Activated naive CD4-positive, alpha-beta T cell treated with anti-CD3 and anti-CD28 coated beads, Interleukin-2, amount 50 U/mL, for 72 hours (primary cell): ENCODE measurements at places on chromosomes 5 and 9.

DNA sequence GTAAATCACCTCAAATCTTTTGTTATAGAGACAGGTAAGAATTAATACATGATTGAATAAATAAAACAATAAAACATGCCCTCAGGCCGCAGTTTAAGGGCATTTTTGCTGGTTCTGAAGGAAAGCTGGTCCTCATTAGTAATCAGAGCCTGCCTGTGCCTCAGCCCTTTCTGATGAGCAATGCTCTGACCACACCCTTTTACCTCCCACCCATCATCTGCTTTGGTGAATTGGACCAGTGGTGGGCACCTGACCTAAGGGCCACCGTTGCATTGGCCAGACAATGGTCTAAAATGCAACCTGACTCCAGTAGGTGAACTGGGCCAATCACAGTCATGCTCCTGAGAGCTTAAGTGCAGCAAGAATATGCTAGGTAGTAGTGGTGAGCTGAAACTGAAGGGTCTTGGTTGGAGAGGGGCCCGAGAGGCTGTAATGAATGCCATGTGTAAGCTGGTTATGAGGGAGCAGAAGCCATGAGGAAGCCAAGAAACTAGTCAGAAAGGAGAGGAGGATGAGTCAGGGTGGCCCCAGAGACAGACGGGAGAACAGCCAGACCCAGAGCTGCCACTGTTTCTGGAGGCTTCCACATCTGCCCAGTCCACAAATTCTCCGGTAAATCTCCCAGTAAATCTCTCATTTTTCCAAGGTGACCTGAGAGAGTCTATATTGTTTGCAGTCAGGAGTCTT, 45.5 kb upstream of the ZSWIM6 start:
- no peak for DNase-seq

GRCh38 chr9:106868565-106868964, 5.6 kb downstream of the ZNF462 start:
- no peak for DNase-seq

- no peak for DNase-seq
Observed at GRCh38 chr5:171029401-171029800, 167.6 kb downstream of the RANBP17 start.

DNA sequence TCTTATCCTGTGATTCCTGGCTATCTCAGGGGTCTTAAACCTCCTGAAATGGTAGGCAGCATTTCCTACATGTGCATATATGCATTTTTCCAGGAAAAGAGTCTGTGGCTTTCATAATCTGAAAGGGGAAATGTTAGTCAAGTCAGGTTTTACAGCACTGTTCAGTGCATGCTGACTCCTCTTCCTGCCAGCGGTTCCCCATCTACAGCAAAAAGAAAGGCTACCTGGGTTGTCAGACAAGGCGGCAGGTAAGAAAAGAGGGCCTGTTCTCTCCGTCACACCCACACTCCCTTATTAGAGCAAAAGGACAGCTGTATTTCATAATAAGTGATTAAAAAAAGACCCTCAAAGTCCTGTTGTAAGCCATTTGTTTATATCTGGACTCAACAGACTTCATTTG, 4.3 kb upstream of the SPATA6L start:
- DNase-seq = no peak

GRCh38 chr9:136847088-136847825, 2.0 kb upstream of the PHPT1 start:
- no peak for DNase-seq

DNA sequence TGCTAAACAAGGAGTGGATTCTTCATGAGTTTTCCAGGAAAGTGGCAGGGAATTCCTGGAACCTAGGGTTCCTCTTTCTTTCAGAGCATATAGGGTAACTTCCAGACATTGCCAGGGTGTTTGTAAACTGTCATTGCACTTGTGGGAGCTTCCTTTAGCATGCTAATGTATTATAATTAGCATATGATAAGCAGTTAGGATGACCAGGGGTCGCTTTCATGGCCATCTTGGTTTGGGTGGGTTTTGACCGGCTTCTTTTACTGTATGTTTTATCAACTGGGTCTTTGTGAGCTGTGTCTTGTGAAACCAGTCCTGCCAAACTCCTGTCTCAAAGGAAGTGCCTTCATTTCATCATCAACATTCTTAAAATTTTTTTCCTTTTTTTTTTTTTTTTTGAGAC, 11.9 kb upstream of the MELK start:
- no peak for DNase-seq

DNA sequence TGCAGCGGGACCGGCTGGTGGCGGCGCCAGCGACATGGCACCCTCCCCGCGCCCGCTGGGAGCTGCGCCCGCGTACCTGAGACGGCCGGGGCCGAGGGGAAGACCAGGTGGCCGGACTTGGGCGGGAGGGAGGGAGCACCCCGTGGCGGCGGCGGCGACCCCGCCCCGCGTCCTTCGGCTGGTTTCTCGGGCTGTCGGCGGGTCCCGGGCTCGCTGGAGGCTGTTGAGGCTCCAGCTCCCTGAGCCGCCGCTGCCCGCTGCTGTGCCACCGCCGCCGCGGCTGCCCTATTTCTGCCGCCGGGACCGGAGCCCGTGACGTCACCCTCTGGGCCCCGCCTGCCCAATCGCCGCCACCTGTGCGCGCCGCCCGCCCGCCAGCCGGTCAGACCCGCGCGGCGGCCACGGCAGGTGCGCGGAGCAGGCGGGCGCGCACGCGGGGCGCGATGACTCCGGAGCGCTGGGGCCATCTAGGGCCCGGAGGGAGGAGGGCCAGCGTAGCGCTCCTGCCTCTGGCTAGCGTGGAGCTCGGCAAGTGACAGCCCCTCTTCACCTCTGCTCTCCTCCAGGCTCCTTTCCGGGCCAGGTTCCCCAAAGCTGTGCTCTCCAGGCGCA, at the start of gene FSTL4:
TSS of gene FSTL4 (minus strand) at position 293 of the 612 bp plus-strand sequence.
- DNase-seq = peak; percentile 23

GRCh38 chr5:35880156-35880555, 23.5 kb downstream of the IL7R start:
- no peak for DNase-seq

DNA sequence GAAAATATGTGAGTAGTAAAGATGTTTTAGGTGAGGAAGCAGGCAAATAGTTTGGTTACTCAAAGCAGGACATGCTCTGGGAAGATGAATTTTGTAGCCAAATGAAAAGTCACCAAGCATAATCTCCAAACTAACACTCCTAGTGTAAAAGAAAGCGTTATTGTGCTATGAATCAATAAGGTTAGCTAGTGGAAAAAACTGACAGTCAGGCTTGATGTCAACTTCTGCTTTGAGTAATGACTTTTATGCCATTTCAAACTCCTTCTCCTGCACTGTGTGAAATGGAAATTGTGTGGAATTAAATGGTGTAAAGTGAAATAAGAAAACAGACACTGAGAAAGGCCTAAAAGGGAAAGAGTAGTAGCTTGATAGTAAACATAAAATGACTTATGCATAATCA, 637.2 kb upstream of the DMAC1 start:
- no peak for DNase-seq

- no peak for DNase-seq
Observed at GRCh38 chr5:32542216-32543059, 42.9 kb upstream of the SUB1 start.

- DNase-seq = peak; percentile 31
Observed at GRCh38 chr5:53479590-53480415, 626 bp upstream of the FST start.

- no peak for DNase-seq
Observed at GRCh38 chr5:5492087-5492933, 69.8 kb downstream of the ICE1 start.

- DNase-seq = no peak
Observed at GRCh38 chr9:656926-657568, 184.4 kb upstream of the DMRT1 start.

- no peak for DNase-seq
Observed at GRCh38 chr5:153594785-153595184, 104.3 kb downstream of the GRIA1 start.

DNA sequence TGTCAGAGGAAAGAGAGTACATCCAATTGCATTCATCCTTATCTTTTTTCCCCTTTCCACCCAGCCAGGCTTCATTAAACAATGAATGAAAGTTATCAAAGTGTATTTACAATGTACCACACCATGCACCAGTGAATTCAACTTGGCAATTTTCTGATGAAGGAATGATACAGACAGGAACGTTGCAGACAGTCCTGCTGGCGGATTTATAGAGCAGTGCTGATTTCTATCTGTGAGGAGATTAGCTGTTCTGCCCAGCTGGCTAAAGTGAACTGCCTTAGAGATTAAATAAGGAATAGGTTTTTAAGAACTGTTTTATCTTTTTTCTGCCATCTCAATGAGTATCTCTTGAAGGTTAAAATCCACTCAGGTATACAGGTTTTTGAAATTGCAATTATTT, 403.9 kb downstream of the CDH18 start:
- DNase-seq = no peak

- no peak for DNase-seq
Observed at GRCh38 chr5:150085191-150085912, 1.0 kb downstream of the CSF1R start.

- DNase-seq = peak; percentile 30
Observed at GRCh38 chr5:59174248-59174844, 591.5 kb downstream of the RAB3C start.

DNA sequence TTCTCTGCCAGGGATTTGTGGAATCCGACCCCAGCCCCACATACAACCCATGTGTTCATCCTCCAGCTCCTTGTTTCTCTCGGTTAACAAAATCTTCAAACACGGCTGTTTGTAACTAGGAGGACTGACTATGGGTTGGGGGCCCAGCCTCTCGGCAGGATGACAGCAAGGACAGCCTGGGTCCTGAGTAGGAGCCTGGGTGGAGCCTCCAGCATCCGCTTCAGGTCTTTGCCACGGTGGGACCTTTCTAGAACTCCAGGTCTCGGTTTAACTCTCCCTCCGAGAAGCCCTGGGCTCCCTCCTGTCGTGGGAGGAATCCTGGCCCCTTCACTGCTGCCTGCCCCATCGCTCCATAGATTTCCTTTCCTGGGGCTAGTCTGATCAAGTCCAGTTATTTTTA, 248.5 kb downstream of the PBX3 start:
- DNase-seq = no peak

DNA sequence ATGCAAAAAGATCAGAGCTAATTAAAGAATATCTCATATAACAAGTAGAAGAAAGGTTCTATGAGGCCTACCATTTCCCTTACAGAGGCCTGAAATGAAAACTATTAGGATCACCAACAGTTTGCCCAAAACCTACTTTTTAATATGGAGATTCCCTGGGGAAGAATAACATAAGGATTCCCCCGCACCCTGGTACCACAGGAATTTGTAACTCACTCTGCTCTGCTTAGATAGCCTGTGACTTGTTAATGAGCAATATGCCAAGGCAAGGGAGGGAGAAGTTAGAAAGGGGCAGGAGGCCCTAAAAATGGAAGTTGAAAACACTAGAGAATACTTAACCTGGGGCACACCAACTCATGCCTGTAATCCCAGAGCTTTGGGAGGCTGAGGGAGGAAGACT, 107.0 kb downstream of the CDH6 start:
- no peak for DNase-seq

DNA sequence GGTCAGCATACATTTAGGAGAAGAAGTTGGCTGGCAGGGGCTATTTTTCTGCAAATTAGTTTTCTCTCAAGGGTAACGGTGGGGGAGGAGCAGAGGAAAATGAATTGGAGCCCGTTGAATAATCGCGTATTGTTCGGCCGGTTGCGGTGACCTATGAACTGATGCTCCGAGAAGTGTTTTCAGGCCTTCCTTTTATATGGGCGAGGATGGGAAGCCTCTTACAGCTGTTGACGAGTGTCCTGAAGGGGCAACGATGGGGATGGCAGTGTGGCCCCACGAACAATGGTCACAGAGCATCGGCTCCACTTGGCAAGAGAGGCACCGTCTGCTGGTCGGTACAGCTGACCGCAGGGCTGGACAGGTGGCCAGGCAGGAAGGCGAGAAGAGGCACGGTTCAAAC, 400.7 kb downstream of the ZSWIM6 start:
- no peak for DNase-seq

- DNase-seq = no peak
Observed at GRCh38 chr5:112221128-112221527, 197.9 kb downstream of the EPB41L4A start.

DNA sequence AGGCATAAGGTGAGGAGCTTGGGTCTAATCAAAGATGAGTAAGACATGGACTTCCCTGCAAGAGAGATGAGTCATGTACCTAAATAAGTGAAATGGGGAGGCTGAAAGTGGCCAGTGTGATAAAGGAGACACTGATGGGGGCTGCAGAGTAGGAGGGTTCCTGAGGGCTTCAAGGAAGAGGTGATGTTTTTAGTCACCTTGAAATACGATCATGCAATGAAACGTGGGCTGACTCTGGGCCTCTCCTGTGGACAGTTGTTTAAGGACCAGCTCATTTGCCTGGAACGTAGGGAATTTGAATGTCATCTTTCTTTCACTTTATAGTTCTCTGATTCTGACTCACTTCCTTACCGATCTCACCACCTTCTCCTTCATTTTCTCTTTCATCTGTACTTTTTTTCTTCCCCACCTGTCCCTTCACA, 49.6 kb upstream of the CPLX2 start:
- DNase-seq = peak; percentile 42

DNA sequence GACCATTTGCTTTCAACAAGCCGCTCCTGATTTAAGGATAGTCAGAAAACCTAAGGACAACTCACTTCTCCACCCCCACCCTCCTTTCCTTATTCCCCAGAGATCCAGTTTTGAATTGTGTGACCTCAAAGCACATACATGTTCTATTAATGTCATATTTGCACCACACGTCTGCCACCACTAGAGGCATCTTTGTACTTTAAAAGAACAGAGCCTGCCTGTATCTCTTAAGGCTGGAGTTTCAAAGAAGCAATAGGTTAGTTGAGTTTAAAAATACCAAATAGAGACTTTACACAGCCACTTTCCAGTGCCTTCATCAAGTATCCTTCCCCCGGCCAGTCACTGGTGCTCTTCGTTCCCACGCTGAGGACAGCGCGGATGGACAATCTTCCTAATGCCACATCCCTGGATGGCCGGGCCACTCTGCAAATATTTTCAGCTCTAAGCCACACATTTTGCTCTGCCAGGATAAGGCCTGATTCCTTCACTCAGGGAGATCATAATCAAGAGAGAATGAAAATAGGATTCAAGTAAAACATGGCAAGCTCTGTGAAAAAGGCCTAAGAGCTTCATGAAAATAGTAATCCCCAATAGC, 146.3 kb downstream of the SNCAIP start:
- no peak for DNase-seq

- DNase-seq = no peak
Observed at GRCh38 chr5:154508114-154508513, 30.1 kb upstream of the HAND1 start.

DNA sequence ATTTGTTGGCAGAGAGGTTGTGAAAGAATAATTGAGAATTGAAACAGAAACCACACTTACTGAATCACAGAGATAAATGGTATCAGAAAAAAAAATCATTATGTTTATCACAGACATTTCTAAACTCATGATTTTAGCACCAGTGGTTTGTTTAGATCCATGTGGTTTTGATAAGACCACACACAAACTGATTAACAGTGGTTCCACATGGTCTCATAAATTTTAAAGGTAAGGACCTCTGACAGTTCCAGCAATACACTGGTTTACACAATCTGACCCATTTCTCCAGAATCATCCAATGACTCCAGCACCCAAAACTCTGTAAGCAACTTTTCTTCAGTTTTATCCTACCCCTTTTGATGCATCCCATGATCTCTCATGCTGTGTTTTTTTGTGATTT, 261.2 kb downstream of the ANXA1 start:
- DNase-seq = no peak
